Dermis lymphatic vessel endothelial cell (primary cell): ENCODE measurements at places on chromosomes 5 and 9. TPM values are rescaled to one million over a fixed set of nuclear protein-coding genes. Genes with fewer than 3 reads are reported as not detected.

PCDHB3 gene
- total RNA-seq, result 0.22 and 0.69 TPM in 2 replicates

FAM169A gene
- 2.8 and 4.1 TPM in 2 replicates for total RNA-seq

CDH9 gene
- total RNA-seq, result not detected in 2 replicates

FGF1 gene
- total RNA-seq, result 0.09 and 0.54 TPM in 2 replicates

IFNB1 gene
- total RNA-seq, result not detected in 2 replicates

DMRT3 gene
- total RNA-seq, result not detected in 2 replicates

FAM114A2 gene
- total RNA-seq, result 29.7 and 30.9 TPM in 2 replicates

FSTL4 gene
- total RNA-seq, result 0.17 and 0.33 TPM in 2 replicates

AJM1 gene
- total RNA-seq, result 0.60 and 0.65 TPM in 2 replicates
